NCI-H2081 treated with DMSO at 0.1 percent for 48 hours (cell line): ENCODE measurements at places on chromosomes 16 and 17.

- no peak for DNase-seq
These were observed 17.1 kb downstream of the RND2 start for GRCh38 chr17:43042025-43042628.

- DNase-seq = no peak
These were observed 13.0 kb downstream of the NLRP1 start for GRCh38 chr17:5571281-5571680.

DNA sequence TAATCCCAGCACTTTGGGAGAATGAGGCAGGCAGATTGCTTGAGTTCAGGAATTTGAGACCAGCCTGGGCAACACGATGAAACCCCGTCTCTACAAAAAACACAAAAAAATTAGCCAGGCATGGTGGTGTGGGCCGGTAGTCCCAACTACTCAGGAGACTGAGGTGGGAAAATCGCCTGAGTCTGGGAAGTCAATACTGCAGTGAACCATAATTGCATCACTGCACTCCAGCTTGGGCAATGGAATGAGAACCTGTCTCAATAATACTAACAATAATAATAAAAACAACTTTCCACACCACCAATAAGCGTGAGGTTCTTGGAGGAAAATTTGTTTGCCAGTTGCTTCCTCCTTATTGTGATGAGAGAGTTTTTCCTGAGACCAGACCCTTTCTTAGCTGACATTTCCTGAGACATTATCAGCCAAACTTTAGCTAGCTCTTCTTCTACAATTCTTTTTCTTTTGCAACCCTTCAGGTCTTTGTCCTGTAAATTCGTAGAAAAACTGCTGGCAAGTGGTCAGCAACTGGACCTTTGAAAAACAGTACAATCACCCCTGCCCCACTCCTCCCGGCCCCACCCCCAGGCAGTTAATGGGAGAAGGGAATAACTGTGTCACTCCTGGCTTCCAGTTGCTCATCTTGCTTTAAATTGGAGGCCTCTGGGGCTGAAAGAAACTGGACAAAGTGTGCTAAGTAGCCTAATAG lies 3.5 kb upstream of the EZH1 start:
- no peak for DNase-seq

DNA sequence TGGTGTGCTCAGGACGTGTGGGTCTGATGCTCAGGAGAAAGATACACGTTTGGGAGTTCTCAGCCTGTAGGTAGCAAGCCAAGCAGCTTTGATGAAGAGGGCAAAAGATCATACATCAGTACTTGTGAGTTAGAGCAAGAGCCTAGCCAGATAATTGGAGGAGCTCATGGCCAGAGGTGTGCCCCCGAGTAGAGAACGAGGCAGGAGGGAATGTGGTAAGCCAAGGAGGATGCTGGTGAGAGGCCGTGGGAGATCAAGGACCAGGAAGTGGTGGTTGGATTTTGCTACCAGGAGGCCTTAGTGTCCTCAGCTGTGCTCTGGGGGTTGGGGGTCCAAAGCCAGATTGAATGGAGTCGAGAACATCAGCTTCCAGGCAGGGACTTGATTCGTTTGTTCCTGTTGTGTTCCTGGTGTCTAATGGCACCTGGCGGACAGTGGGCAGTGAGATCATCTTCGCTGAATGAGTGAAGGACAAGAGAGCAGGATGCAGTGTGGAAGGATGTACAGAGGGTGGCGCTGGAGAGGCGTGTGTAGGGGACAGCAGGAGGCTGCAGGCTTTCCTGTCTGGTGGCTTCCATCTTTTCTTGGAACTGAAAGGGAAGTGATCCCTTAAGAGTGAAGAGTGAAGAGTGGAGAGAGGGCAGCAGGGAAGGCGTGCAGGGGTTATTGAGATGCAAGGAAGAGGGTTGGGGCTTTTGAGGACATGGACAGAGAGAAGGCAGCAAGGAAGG lies 11.6 kb downstream of the FBXL19 start:
- DNase-seq = no peak

DNA sequence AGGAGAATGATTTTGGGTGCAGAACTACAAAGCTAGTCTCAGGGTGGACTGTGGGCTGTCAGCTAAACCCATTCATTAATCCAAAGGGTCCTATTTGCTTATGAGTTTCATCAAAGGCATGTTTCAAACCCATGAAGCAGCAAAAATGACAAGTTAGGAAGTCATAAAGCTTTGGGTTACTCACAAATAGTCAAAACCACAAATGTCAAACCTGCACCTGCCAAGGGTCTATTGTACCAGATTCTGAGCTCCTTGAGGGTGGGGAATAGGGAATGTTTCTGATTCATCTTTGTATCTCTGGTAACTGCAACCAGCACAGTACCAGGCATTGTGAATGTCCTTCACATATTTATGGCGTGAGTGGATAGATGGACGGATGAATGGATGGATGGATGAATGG lies 317.7 kb downstream of the MAF start:
- no peak for DNase-seq

DNA sequence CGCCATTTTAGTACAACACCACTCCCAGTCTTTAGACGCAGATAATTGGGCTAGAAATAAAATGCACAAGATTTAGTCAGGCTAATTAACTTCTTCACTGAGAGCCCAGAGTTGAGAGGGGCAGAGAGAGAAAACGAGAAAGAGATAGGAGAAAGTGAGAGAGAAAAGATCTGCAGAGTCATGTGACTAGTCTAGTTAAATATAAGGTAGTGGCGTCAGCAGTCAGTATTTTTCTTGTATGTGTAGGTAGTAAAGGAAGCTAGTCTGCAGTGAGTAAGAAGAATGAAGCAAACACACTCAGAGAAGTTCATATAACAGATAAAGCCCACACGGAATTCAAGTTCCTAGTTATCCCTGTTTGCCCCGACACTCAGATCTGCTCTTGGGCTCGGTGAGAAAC lies 392.6 kb upstream of the ERCC4 start:
- no peak for DNase-seq

GRCh38 chr16:79283578-79283977 lies 317.0 kb downstream of the MAF start:
- no peak for DNase-seq
